ENCODE measurements at places on chromosomes 1 and 21. TPM values are rescaled to one million over a fixed set of nuclear protein-coding genes. Genes with fewer than 3 reads are reported as not detected.

- no peak for DNase-seq
Measured at GRCh38 chr1:53733975-53734649, 4.9 kb downstream of the GLIS1 start.

DNA sequence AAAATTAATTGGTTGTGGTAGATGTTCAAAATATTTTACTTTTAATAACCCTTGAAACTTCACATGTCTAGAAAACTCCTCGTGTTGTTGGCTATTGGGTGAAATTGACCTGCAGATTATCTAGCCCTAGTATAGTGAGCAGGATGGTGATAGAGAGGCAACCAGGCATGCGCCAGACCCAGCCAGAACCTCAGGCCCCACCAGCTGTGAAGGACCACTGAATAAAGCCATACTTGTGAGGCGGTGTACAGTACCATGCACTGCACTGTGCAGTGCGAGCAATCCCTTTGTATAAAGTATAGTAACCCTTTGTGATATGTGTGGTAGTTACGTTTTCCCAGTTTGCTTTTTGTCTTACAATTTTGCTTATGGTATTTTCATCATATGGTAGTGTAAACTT lies 8.5 kb downstream of the TTF2 start:
- no peak for DNase-seq

DNA sequence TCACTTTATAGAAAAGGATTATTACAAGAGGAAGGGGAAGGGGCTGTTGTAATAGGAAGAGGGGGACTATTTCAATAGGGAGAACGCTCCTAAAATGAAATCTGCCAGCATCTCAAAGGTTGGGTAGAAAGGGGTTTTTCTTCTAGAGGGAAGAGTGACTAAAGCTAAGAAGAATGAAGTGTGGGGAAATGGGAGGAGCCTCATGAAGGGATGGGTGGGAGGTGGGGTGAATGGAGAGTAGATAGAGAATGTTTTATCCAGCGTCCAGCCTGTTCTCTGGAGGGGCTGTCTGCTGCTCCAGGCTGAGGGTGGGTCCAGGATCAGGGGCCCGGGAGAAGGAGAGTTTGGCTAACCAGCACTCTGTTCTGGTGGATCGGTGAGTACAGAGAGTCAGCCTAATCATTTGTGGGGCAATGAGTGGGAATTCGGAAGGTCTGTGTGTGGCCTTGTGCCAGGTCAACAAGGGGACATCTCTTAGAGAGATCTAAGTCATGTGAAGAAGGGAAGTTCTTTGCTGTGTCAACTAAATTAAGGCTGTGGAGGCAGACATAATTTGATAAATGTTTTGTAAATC lies 25.2 kb downstream of the VN1R5 start:
- no peak for DNase-seq

The AZIN2 gene
- total RNA-seq, result 5.6 TPM

- DNase-seq, result peak; percentile 18
Measured at GRCh38 chr1:192904438-192904895, 95.6 kb downstream of the RGS2 start.

- DNase-seq, result peak; percentile 51
Measured at GRCh38 chr1:225766967-225767633, 10.5 kb upstream of the SRP9 start.

GRCh38 chr1:246801241-246802020 lies 77.2 kb downstream of the SCCPDH start:
- no peak for DNase-seq

All from thoracic aorta (tissue), 2 donors.